ENCODE measurements at places on chromosomes 12 and 14.

DNA sequence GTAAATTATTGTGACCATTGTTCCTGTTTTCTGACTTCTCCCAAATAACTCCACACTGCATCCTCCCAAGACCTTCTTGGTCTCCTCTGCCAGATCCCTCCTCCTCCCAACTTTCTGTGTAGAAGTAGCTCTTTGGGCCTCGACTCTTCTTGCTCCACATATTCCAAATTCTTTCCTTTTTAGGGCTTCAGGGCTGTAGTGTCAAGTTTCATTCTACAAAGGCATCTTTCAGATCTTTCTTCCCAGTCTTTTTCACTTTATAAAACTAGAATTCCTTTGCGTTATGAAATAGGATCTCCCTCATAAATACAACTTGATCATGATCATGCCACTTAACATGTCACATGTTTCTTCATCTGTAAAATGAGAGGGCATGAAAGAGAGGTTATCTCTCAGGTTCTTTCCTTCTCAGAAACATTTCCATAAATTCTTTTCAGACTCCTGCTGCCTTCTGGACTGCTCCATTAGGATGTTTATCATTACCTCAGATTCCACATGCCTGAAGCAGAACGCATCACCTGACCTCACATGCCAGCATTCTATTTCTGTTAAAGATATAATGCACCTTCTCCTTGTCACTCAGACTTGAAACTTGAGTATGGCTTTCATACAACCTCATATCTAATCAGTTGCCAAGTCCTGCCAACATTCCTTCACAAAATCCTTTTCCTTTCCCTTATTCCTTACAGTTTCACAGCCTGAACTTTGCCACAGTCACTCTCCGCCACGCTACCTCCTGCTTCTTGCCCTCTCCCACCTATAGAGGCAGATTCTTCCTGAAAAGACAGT, 8.5 kb downstream of the SLC38A1 start:
- DNase-seq = peak; percentile 43

DNA sequence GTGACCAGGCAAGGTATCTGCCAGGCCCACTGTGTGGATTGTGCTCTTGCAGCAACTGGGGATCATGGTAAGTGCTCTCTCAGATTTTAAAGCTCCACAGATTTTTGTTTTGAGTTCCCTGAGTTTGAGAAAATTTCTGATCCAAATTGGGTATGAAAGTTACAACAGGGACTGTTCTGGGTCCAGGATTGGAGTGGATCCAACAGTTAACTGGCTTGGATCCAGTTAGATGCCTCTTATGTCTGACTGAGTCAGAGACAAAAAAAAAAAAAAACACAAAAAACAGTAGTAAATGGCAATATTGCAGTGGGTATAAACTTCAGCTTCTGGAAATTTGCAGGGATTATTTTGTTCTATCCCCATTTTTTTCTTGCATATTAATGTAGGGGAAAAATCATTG, 598.8 kb downstream of the C12orf50 start:
- DNase-seq = no peak

- no peak for DNase-seq
Observed at GRCh38 chr12:90102957-90103652, 394.5 kb upstream of the ATP2B1 start.

- no peak for DNase-seq
Observed at GRCh38 chr12:131167334-131167733, 213.6 kb downstream of the ADGRD1 start.

DNA sequence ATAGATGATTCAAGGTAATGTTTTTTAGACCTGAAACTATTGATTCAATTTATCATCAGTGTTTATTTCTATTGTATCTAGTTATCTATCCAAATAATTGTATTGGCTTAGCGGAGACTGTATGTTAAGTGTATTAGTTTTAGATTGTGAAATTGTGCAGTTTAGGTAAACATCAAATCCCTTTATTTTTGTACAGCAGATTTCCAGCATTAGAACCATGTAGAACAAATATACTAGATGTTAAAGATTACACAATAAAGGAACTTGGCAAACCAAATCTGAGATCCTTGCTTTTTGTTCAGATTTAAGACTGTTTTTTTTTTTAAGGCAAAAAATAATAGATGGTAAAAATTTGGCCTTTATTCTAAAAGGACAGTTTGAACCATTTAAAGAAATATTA, 39.3 kb downstream of the PPM1A start:
- DNase-seq = no peak

DNA sequence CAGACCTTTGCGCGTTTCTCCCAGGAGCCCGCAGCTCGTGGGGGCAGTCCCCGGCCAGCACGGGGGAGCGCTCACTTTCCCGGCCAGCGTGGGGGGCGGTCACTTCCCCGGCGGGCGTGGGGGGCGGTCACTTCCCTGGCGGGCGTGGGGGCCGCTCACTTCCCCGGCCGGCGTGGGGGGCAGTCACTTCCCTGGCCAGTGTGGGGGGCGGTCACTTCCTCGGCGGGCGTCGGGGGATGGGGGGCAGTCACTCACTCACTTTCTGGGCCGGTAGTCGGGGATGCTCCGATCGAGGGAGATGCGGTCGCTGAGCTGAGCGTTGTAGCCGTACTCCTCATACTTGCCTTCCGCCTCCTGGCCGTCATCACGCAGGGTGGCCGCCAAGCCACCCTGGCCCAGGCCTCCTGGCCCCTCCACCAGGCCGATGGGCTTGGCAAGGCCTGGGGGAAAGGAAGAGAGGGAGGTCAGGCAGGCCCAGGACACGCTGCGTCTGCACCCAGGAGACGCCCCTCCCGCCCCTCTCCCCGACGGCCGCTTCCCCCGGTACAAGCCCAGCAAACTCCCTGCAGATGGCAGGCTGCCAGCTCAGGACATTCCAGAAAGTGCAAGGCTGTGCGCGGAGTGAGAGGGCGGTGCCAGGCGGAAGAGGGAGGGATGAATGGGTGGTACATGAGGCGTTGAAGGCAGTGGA, 43.3 kb downstream of the GALNT9 start:
- no peak for DNase-seq

- no peak for DNase-seq
Observed at GRCh38 chr14:87526731-87527130, 466.3 kb downstream of the GALC start.

DNA sequence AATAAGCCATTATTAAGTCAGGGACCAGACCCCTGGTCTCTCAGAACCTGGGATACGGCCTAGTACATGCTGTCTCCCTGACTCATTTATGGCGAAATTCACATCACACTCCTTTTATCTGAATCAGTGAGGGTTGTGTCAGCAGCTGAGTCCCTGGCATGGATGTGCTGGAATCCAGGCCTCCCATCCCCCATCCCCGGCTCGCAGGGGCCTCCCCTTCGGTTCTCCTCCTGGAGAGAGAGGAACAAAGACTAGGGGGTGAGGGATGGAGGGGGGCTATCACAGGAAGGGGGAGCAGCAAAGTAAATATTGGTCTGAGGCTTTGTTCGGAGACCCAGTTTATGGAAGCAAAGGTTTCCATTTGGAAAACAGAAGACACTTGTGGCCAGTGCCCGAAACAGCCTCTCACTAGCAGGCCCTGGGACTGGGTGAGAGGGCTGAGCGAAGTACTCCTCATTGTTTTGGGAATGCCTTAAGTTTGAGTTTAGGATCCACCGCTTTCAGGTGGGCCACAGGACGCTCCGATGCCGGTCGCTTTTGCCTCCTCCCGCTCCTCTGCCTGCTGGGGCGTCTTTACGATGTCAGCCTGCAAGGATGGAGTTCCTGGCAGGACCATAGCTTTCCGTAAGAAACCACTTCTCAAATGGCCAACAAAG, 145.0 kb downstream of the PRKCH start:
- DNase-seq = peak; percentile 89

DNA sequence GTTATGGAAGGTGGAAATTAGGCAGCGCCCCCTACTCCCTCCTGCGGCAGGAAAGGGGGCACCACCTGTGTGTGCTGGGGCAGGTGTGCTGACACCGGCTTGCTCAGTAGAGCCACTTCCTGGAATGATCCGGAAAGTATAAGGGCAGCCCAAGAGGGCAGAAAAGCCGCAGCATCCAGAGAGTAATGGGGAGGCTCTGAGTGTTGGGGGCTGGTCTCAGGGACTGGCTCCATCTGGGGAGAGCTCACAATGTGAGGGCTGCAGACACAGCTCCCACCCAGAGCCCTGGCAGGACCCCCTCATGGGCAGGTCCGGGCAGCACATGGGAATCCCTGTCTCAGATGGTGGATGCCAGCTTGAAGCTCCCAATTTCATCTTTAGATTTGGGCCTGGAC, 187.6 kb upstream of the C14orf180 start:
- no peak for DNase-seq

DNA sequence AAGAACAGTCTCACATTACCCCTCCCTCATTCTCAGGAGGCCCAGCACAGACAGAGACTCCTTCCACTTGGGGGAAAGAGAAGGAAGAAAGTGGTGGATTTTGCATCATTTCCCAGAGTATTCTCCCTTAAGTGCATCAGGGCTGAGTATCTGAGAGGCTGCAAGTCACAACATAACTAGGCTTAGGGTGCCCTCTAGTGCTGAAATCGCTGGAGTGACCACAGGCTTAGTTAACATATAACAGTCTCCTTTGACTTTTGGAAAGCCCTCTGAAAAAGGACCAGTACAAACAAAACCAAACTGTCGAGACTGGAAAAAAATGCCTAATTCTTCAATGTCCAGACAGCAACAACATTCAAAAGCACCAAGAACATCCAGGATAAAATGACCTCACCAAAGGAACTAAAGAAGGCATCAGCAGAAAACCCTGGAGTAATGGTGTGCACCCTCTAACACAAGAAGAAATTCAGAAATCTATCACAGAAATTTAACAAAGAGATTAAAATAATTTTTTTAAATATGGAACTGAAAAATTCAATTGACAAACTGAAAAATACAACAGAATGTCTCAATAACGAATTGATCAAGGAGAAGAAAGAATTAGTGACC, 412.3 kb downstream of the RPS29 start:
- DNase-seq = peak; percentile 13

GRCh38 chr14:85531587-85532373, 1.8 kb downstream of the FLRT2 start:
- peak; percentile 60 for DNase-seq

GRCh38 chr14:77053046-77053841, 24.7 kb upstream of the IRF2BPL start:
- DNase-seq = no peak

GRCh38 chr14:40280652-40281051, 848.4 kb upstream of the FBXO33 start:
- no peak for DNase-seq

GRCh38 chr14:61640158-61641136, 54.9 kb upstream of the HIF1A start:
- no peak for DNase-seq

DNA sequence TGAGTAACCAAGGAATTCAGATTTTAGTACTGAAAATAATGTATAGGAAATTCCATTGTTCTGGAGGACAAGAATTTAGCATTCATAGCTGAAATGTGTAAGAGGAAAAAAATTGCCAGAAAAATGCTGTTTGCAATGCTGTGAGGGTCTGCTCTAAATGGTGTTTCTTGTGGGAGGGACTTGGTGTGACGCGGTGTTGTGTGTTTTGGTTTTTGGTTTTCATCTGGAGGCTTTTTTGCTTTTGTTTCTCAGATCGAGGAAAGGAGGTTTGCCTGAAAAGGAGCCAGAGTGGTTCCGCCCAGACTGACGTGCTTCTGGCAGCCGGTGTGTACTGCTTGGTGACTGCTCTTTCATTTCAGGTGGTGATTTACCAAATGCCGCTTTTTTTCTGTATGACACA, 211.8 kb upstream of the HMGA2 start:
- DNase-seq = no peak

DNA sequence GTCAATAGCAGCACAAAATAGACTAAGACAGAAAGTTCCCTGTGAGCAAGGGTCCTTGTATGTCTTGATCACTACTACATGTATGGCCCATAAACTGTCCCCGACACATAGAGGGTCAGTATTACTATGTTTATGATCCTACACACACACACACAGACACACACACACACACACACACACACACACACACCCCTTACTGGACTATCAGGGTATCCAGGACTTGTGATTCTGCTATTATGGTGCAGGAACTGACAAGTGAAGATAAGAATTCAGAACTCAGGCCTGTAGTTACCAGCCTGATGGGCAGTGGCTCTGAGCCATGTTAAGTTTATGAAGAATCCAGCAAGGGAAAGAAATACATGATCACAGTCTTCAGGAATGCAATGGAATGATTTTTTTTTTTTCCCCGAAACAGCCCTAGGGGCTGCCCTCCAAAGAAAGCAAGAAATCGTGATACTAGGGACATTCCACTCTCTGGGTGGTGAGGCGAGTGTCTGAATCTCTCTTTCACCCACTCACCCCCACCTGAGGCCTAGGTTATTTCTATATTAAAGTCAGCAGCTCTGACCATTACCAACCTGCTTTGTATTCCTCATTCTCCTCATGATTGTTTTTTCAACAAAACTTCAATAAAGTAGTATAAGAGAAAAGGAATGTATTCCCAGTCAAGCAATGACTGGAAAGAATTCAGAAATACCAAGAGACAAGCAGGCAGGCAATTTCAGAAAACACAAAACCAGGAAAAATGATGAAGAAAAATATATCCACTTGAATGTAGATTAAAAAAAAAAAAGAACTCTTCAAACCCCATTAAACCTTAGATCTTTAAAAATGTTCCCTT, 105.8 kb downstream of the AVPR1A start:
- DNase-seq = peak; percentile 45

DNA sequence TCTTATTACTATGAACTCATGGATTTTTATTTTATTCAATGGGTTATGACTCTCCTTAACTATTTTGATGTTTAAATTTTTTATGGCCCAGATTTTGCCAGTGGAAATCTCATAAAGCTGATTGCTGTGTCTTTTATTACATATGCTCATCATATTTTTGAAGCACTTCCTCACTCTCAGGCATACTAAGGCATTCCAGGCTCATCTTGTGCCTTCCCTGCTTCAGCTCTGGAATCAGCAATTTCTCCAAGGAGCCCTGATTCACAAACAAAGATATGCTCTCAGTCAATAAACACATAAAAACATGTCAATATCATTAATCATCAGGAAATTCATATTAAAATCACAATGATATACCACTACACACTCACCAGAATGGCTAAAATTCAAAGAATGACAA, 44.9 kb upstream of the SCN8A start:
- no peak for DNase-seq

DNA sequence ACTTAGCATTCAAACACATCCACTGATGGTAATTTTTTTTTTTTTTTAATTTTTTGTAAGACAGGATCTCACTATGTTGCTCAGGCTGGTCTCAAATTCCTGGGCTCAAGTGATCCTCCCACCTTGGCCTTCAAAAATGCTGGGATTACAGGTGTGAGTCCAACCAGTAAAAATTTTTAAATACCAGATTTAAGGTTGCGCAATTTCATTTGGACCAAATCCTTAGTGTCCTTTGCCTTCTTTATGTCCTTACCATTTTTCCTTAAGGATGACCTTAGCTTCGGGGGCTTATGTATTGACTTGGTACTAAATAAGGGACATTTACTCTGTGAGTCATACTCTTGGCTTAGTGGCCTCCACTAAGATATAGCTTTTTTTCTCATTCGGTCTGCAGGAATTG, 4.1 kb upstream of the PLBD1 start:
- no peak for DNase-seq

Data from GM04503 (cell line).